Smooth muscle cell of the coronary artery (primary cell): ENCODE measurements at places on chromosomes 5 and 9. TPM values are rescaled to one million over a fixed set of nuclear protein-coding genes. Genes with fewer than 3 reads are reported as not detected.

The TMEM267 gene
- 9.4 and 16.3 TPM in 2 replicates for total RNA-seq

The KLHL9 gene
- 25.9 and 31.9 TPM in 2 replicates for total RNA-seq

The CCL19 gene
- total RNA-seq = not detected in 2 replicates

The INSL4 gene
- total RNA-seq = not detected in 2 replicates

The FGF1 gene
- 1.8 and 3.8 TPM in 2 replicates for total RNA-seq

The PPP3R2 gene
- not detected in 2 replicates for total RNA-seq

The PCDHGB2 gene
- 1.6 and 2.0 TPM in 2 replicates for total RNA-seq

The GBGT1 gene
- 3.5 and 7.7 TPM in 2 replicates for total RNA-seq

The FOXD4L3 gene
- 0.08 TPM in 1 of 2 replicates, not detected in the other for total RNA-seq

The MCC gene
- total RNA-seq = 96.2 and 102 TPM in 2 replicates

The MAMDC2 gene
- 2.7 and 3.5 TPM in 2 replicates for total RNA-seq

The NTMT1 gene
- total RNA-seq = 33.6 and 50.1 TPM in 2 replicates

The IFNA13 gene
- total RNA-seq = not detected in 2 replicates

The C5orf15 gene
- 45.9 and 68.7 TPM in 2 replicates for total RNA-seq

The GRIN3A gene
- not detected in 2 replicates for total RNA-seq

The PCDHB10 gene
- total RNA-seq = 0.59 and 0.68 TPM in 2 replicates

The GRIA1 gene
- total RNA-seq = 2.1 TPM in 1 of 2 replicates, not detected in the other

The RAB14 gene
- total RNA-seq = 9.4 and 19.6 TPM in 2 replicates

The KIF4B gene
- not detected in 2 replicates for total RNA-seq

The STXBP1 gene
- total RNA-seq = 10.8 and 22.6 TPM in 2 replicates

The BAAT gene
- not detected in 2 replicates for total RNA-seq

The ATOX1 gene
- total RNA-seq = 99.0 and 112 TPM in 2 replicates

The CSF1R gene
- 0.30 TPM in 1 of 2 replicates, not detected in the other for total RNA-seq

The BOD1 gene
- total RNA-seq = 66.1 and 90.3 TPM in 2 replicates

The NR6A1 gene
- total RNA-seq = 0.35 and 0.45 TPM in 2 replicates

The LCN1 gene
- not detected in 2 replicates for total RNA-seq

The CYFIP2 gene
- total RNA-seq = 5.8 and 23.4 TPM in 2 replicates

The JAKMIP2 gene
- total RNA-seq = 0.15 TPM in 1 of 2 replicates, not detected in the other

The PCDHB7 gene
- total RNA-seq = 0.30 and 0.47 TPM in 2 replicates

The ZNF367 gene
- total RNA-seq = 0.47 and 1.5 TPM in 2 replicates

The ANKRD34B gene
- total RNA-seq = not detected in 2 replicates

The TRIM36 gene
- total RNA-seq = 0.12 and 0.15 TPM in 2 replicates

The AQP7 gene
- total RNA-seq = 1.6 TPM in 1 of 2 replicates, not detected in the other

The HAVCR2 gene
- 0.30 and 6.9 TPM in 2 replicates for total RNA-seq

The CEMIP2 gene
- total RNA-seq = 52.2 and 60.5 TPM in 2 replicates

The VLDLR gene
- total RNA-seq = 21.4 and 29.8 TPM in 2 replicates

The SET gene
- total RNA-seq = 504 and 813 TPM in 2 replicates

The ELAVL2 gene
- total RNA-seq = under 0.01 and 0.47 TPM in 2 replicates

The KCNV2 gene
- total RNA-seq = not detected in 2 replicates

The SLC6A3 gene
- not detected in 2 replicates for total RNA-seq

The PCDHB4 gene
- total RNA-seq = 0.08 and 0.23 TPM in 2 replicates
